ENCODE measurements at places on chromosomes 1 and 21.

DNA sequence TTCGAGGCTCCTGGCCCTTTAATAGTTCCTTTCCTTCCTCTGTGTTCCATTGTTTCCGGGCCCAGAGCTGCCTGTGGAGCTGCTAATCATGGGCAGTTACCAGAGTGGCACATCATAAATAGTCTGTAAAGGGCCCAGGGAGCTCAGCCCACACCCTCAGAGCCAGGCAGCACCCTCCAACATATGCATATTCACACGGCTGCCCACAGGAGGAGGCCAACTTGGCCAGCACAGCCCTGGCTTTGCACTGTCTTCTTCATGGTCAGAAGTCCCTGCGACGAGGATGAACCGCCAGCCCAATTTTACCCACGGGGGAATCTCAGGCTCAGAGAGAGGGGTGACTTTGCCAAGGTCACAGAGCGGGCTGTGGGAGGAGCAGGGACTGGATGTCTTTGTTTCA lies 172.5 kb downstream of the TRABD2B start:
- DNase-seq, result no peak

GRCh38 chr1:24491577-24492360 lies 10.9 kb upstream of the RCAN3 start:
- DNase-seq, result no peak

DNA sequence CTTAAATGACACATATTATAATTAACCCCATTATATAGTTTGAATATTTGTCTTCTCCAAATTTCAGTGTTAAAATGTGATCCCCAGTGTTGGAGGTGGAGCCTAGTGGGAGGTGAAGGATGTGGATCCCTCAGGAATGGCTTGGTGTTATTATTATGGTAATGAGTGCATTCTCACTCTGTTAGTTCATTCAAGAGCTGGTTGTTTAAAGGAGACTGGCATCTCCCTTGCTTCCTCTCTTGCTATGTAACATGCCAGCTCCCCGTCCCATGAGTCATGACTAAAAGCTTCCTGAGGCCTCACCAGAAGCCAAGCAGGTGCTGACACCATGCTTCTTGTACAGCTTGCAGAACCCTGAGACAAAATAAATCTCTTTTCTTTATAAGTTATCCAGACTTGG lies 1612.7 kb downstream of the AMY1C start:
- no peak for DNase-seq

DNA sequence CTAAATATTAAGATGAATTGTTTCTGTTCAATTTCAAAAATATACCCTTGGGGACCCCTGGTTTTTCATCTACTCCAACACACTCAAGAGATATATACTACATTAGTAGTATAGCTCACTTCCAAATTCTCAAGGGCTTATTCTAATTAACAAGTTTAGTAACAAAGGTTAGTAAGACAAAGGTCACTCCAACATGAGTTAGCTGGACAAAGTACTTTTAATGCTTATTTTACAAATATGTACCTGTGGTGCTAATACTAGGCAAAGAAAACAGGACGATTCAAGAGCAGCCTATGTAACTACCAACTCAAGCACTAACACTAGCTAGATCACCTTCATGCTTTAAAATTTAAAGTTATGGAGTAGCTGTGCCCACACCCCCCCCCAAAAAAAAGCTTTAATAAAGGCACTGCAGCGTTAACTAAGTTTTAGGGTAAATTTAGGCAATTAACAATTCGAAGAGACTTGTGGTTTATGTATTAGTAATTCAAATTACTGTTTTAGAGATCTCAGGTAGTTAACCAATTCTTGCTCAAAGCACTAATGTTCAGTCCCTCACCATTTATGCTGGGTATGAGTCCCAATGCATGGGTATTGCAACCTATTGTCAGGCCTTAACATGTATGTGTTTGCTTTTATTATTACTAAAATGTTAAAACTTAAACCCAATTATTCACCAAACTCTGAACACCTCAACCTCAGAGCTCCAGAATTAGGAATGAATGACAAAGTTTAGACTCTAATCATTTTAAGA lies 14.1 kb downstream of the HNRNPU start:
- no peak for DNase-seq

DNA sequence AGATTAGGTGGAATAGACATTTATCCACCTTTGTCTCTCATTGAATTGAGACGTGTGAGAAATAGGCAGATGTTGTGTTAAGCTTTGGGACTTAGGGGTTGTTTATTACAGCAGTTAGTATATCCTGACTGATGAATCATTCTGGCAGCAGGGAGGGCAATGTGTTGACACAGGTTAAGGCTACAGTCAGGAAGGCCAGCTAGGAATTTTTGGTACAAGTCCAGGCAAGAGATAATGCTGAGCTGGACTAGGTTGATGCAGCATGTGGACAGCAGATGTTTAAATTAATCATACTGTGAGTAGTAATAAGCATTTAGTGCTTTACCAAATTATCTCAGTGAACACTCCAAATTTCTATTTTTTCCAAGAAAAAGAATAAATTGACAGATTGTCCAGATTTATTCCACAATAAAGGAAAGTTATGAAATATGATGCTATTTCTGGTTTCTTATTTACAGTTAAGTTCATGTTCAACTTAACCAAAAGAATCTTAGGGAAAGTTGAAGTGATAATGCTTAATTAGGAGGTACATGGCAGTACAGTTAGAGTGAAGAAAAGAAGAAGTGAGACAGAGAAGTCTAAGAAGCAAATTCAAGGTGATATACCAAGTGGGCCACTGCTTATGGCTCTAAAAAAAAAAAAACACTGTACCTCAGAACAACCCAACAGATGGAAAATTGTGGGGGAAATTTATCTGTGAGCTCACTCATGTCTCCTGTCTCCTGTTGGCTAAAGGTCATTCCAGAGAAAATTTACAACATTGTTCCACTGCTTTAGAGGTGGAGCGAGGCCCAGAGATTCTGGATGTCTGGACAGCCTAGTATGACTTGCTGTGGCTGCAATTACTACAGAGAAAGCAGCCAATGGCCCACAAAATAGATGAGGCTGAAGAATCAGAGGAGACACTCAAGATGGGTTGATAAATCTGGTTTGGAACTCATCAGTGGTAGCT lies 102.7 kb upstream of the C21orf91 start:
- no peak for DNase-seq

GRCh38 chr1:78887458-78887857 lies 119.1 kb downstream of the ADGRL4 start:
- DNase-seq, result no peak

DNA sequence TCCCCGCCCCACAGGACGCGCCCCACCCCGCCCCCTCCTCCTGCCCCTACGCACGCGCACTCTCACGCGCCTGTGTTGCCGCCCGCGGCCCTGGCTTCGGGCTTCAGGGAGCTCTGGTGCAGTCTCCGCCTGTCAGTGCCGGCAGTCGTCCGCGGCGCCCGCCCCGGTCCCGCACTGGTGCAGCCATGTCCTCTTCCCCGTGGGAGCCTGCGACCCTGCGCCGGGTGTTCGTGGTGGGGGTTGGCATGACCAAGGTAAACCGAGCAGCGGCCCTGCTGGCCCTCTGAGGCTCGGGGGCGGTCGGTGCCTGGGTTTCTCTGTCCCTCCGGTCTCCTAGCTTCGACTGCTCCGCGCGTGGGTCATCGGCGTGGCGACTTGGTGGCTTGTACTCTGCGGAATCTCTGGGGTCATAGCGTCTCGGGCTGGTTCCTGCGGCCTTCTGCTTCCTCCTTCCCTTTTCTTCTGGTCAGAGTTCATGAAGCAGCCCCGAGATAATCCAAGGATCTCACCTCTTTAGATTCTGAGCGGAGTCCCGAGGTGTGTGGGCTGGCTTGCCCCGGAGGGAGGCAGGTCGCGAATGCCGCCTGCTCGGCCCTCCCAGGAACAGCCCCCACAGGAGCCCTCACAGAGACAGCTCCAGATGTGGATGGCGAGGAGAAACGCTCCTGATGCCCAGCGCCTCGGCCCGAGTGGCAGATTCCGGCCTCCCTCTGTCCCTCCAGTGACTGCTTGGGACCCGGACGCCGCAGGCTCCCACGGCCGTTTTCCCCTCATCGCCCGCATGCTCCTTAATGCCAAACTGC lies at the start of gene SCP2:
TSS of gene SCP2 (plus strand) at position 65 of the 803 bp plus-strand sequence. CDS start at position 186, 121 bp downstream.
- peak; percentile 85 for DNase-seq

- DNase-seq, result no peak
Observed at GRCh38 chr1:115301438-115302020, 36.5 kb downstream of the NGF start.

DNA sequence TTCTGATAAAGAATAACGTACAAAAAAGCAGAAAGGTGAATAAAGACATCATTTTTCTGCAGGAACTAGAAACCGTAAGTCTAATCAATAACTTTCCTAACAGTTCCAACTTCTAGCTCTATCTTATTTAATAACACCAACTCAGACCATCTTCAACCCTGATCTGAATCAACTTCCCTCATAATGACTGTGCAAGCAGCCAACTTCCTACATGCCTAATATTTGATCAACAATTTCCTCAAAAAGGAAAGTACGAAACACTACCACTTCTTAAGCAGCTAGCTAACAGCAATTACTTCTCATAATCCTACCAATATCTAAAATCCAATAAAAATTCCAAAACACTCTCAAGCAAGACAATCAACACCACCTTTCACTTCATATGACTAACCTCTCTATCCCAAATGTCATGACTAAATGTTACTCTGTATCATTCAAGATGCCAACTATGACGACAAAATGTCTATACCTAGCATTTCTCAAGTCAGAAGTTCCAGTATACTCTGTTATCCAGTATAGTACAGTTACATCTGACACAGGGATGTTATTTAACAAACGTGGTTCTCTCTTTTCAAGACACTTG lies 1.7 kb downstream of the COP1 start:
- DNase-seq, result peak; percentile 9
